ENCODE measurements at places on chromosomes 1 and 21.
A peak's percentile ranks its signal among the peaks of the same experiment; 100 is the strongest.

GRCh38 chr21:37564924-37565529 lies 198.5 kb downstream of the DYRK1A start:
- no peak for DNase-seq

DNA sequence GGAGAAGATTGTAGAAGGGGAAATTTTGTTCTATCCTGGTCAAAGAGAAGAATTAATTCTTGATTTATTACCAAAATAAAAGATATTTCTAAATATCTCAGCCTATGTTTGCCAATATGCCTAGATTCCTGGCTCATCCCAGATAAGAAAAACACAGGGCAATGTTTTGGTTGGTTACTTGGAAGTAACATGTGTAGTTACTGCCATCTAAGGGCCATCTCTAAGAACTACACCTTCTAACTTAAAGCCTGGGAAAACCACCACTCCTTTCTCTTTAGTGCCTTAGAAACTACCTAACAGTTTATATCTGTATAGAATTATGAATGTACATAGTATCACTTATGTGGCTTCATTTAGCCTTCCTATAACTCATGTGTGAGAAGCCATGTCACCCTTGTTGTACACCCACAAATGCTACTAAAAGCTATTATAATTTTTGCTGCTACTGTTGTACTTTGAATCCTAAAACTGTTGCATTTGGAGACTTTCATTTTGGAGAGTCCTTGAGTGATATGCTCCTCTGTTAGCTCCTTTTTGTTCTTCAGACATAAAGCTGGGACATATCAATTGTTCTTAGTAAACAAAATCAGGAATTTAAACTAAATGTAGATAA lies 4.5 kb downstream of the AIM2 start:
- DNase-seq: no peak

DNA sequence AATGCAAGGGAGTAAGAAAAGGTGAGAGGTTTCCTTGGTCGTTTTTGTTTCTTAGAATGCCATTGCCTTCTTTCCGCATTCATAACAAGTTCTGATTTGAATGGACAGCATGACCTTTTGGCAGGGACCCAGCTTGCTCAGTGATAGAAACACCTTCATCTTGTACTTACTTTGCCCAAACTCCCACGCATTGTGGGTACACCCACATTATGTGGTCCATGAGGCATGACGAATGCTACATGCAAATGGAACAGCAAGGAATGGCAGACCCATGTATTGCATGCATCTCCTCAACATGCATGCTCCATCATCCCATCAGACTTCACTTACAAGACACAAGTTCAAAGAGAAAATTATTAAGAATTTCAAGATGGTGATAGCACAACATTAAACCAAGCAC lies 102.8 kb downstream of the CDC7 start:
- DNase-seq: no peak

DNA sequence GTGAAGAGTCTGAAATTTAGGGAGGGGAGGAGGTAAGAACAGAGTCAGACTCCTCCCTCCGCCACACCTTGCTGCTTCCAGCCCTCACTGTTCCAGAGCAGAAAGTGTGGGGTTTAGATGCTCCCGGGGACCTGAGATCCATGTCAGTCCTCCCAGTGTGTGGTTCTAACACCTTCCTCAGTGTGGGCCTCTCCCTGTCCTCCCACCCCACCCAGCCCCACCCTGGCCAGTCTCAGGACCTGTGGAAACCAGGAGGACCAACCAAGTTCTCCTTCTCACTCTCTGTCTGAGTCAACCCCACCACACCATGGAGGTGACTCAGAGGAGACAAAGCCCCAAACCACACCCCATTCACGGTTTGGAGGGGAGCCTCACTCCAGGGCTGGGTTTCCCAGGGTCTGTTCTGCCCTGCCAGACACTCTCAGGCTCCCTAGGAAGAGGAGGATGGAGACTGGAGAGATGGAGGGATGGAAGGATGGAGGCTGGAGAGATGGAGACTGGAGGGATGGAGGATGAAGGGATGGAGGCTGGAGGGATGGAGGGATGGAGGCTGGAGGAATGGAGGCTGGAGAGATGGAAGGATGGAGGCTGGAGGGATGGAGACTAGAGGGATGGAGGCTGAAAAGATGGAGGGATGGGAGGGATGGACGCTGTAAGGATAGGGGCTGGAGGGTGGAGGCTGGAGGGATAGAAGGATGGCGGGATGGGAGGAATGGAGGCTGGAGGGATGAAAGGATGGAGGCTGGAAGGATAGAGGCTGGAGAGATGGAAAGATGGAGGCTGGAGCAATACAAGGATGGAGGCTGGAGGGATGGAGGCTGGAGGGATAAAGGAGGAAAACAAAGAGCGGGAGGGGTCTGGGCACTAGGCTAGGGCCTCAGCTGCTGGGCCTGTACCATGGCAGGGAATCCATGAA lies 100.9 kb upstream of the RUNX3 start:
- no peak for DNase-seq

DNA sequence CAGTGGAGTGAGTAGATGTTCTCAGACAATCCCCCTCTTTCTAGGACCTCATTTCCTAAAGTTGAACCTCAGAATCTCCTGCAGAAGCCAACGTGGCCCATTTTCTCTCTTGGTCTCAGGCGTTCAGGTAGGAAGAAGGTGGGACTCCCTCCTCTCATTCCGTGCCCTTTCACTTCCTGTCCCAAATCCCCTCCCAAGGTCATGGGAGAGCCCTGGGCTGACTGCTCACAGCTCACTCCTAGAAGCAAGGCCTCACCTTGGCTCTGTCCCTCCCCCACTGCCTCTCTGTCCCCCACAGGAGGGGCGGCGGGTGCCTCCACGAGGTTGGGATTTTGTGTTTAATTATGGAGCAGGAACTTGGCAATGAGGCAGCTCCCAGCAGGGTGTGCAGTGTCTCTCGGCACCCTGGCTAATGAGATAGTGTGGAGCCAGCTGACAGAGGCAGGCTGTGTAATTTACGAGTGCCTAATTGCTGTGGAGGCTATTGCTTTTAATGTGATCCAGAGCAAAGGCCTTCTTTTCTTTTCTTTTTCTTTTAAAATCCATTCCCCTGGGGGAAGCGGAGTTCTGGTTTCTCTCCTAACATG lies 9.1 kb upstream of the CDK18 start:
- DNase-seq: no peak

GRCh38 chr1:44327679-44328491 lies 27.2 kb downstream of the ERI3 start:
- DNase-seq: peak; percentile 8

- no peak for DNase-seq
These were observed 65.8 kb downstream of the TRABD2B start for GRCh38 chr1:47931395-47931794.

GRCh38 chr21:45451091-45451740 lies 46.3 kb downstream of the COL18A1 start:
- no peak for DNase-seq

All from esophagus squamous epithelium (tissue), 5 donors.